T-cell (primary cell): ENCODE measurements at places on chromosomes 2 and 18.

- no peaks in the 10 kb centered on the region for H3K27me3 ChIP-seq
- H3K36me3 ChIP-seq: no peaks in the 10 kb centered on the region
- no peak overlapping the region for H3K4me3 ChIP-seq
- no peak overlapping the region for H3K27ac ChIP-seq
- no peak for DNase-seq
- no peaks in the 10 kb centered on the region for H3K4me1 ChIP-seq
Measured at GRCh38 chr2:59322005-59322404, 1080.9 kb upstream of the FANCL start.

- no peak for DNase-seq
- H3K36me3 ChIP-seq: peaks cover 20% of the 10 kb centered on the region
- H3K4me3 ChIP-seq: no peak overlapping the region
- no peak overlapping the region for H3K27ac ChIP-seq
Measured at GRCh38 chr18:70024829-70025228, 77.2 kb upstream of the CD226 start.

DNA sequence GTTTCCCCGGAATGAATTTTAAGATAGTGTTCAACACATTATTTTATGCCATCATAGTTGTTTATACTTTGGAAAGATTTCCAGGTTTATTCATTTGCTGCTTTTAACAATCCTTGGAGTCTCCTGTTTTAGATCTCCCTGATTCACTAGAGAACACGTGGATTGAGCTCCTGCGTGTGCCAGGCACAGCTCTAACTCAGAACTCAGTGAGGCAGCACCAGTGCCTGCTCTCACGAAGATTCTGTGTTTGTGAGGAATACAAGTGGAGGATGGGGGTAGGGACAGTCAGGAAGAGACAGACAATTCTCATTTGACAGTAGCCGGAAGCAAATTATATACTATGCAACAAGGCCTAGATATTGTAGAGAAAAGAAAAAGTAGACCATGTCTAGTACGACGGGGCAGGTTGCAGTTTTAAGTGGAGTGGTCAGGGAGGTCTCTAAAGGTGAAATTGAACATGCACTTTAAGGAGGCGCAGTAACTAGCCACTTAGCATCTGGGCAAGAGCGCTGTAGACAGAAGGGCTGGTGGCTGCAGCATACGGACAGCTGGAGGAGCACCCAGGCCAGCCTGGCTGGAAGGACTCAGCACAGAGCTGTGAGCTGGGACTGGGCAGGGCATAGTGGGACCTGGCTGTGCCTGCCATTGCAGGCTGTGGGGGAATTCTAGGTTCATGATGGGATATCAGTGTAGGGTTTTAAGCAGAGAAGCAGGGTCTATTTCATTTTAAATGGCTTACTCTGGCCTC lies 24.3 kb downstream of the RNF144A start:
- no peak overlapping the region for H3K4me3 ChIP-seq
- no peak for DNase-seq
- H3K27ac ChIP-seq: no peak overlapping the region
- H3K4me1 ChIP-seq: peaks cover 17% of the 10 kb centered on the region
- H3K27me3 ChIP-seq: no peaks in the 10 kb centered on the region

GRCh38 chr2:223877721-223878410 lies 40.5 kb upstream of the AP1S3 start:
- peaks cover 52% of the 10 kb centered on the region for H3K36me3 ChIP-seq
- no peak overlapping the region for H3K27ac ChIP-seq
- H3K27me3 ChIP-seq: no peaks in the 10 kb centered on the region
- H3K4me3 ChIP-seq: no peak overlapping the region
- no peak for DNase-seq

- no peaks in the 10 kb centered on the region for H3K27me3 ChIP-seq
- H3K4me1 ChIP-seq: peaks cover 13% of the 10 kb centered on the region
- H3K27ac ChIP-seq: no peak overlapping the region
- H3K36me3 ChIP-seq: no peaks in the 10 kb centered on the region
Measured at GRCh38 chr2:8581234-8581561, 100.7 kb upstream of the ID2 start.

GRCh38 chr2:191262436-191262835 lies 17.2 kb downstream of the MYO1B start:
- no peak for DNase-seq
- H3K4me1 ChIP-seq: no peaks in the 10 kb centered on the region
- H3K27me3 ChIP-seq: no peaks in the 10 kb centered on the region
- no peak overlapping the region for H3K4me3 ChIP-seq
- H3K36me3 ChIP-seq: no peaks in the 10 kb centered on the region
- H3K27ac ChIP-seq: no peak overlapping the region

DNA sequence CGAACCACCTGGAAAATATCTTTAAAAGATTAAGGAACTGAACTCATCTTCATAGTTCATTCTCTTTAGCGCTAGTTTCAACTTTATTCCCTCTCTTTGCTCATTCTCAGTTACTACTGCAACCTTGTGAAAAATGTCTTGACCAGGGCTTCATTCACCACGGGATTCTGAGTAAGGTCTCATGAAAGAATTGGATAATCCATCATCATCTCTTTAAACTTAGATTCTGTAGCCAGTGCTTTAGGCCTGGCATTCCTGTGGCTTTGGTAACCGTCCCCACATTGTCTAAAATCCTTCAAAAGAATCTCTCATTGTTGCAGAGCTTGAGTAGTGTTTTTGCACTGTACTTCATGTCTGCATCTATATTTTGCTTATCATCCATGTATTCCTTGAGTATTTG lies 229.5 kb downstream of the ETAA1 start:
- H3K4me1 ChIP-seq: no peaks in the 10 kb centered on the region
- no peak overlapping the region for H3K27ac ChIP-seq
- no peak for DNase-seq

GRCh38 chr18:44914028-44914427 lies 233.3 kb downstream of the SETBP1 start:
- H3K27ac ChIP-seq: no peak overlapping the region
- DNase-seq: no peak
- H3K4me3 ChIP-seq: no peak overlapping the region
- no peaks in the 10 kb centered on the region for H3K36me3 ChIP-seq
- H3K4me1 ChIP-seq: no peaks in the 10 kb centered on the region

GRCh38 chr18:27235218-27235870 lies 50.2 kb upstream of the CHST9 start:
- DNase-seq: no peak
- H3K4me3 ChIP-seq: no peak overlapping the region
- no peaks in the 10 kb centered on the region for H3K4me1 ChIP-seq
- no peaks in the 10 kb centered on the region for H3K36me3 ChIP-seq
- H3K27ac ChIP-seq: no peak overlapping the region

GRCh38 chr18:2970344-2970743 lies 42.6 kb downstream of the LPIN2 start:
- DNase-seq: no peak
- H3K4me3 ChIP-seq: no peak overlapping the region
- peak overlapping the region; percentile 94 for H3K27ac ChIP-seq
- H3K4me1 ChIP-seq: peaks cover 74% of the 10 kb centered on the region
- peaks cover 14% of the 10 kb centered on the region for H3K36me3 ChIP-seq
- no peaks in the 10 kb centered on the region for H3K27me3 ChIP-seq

GRCh38 chr2:57869758-57870344 lies 176.8 kb upstream of the VRK2 start:
- no peaks in the 10 kb centered on the region for H3K27me3 ChIP-seq
- no peak overlapping the region for H3K27ac ChIP-seq
- no peak for DNase-seq
- H3K4me3 ChIP-seq: no peak overlapping the region

GRCh38 chr2:226742347-226742746 lies 57.3 kb downstream of the IRS1 start:
- H3K36me3 ChIP-seq: no peaks in the 10 kb centered on the region
- no peak for DNase-seq
- no peaks in the 10 kb centered on the region for H3K27me3 ChIP-seq
- H3K27ac ChIP-seq: no peak overlapping the region
- no peak overlapping the region for H3K4me3 ChIP-seq
- peaks cover 2% of the 10 kb centered on the region for H3K4me1 ChIP-seq

DNA sequence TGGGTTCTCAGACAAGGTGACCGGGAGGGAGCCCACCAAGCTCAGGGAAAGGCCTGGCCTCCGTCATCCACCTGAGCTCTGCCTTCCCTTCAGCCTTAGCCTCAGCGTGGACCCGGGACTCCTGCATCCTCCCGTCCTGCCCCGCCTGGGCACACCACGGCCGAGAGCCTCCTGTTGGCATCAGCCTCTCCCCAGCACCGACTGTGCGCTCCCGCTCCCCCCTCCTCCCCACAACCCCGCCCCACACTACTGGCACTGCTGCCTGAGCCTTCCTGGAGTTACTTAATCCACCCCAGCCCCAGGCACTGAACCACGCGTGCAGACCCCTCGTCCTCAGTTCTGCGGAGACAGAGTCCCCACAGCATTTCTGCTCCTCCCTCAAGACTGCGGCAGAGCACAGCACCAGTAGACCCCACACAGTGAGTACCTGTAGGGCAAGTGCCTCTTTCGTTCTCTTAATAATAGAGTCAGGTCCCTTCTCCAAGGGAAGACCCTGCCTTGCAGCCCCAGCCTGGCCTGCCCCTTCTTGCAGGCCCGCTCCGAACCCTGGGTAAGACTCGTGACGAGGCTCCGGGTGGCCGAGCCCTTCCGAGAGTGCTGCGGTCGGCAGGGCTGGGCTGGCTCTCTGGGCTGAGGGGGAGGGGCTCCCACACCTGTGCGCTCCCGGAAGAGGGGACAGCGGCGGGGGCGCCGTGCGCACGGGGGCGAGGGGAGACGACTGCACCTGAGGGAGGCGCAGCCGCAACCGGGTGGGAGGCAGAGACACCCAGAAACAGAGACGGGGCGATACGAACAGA lies at the start of gene AMER3:
AMER3 (plus strand) TSS at position 285 of the 797 bp plus-strand sequence. CDS start 6,533 bp downstream, outside the sequence.
- H3K27me3 ChIP-seq: peaks cover 53% of the 10 kb centered on the region
- DNase-seq: no peak
- H3K4me3 ChIP-seq: no peak within 1 kb of the TSS
- H3K27ac ChIP-seq: no peak within 1 kb of the TSS
- H3K36me3 ChIP-seq: no peaks in the 10 kb centered on the region
- no peaks in the 10 kb centered on the region for H3K4me1 ChIP-seq

- H3K27ac ChIP-seq: no peak overlapping the region
- no peaks in the 10 kb centered on the region for H3K36me3 ChIP-seq
- no peaks in the 10 kb centered on the region for H3K27me3 ChIP-seq
- peak; percentile 3 for DNase-seq
- no peak overlapping the region for H3K4me3 ChIP-seq
- H3K4me1 ChIP-seq: peaks cover 3% of the 10 kb centered on the region
Measured at GRCh38 chr2:160940699-160941098, 219.5 kb upstream of the TANK start.

DNA sequence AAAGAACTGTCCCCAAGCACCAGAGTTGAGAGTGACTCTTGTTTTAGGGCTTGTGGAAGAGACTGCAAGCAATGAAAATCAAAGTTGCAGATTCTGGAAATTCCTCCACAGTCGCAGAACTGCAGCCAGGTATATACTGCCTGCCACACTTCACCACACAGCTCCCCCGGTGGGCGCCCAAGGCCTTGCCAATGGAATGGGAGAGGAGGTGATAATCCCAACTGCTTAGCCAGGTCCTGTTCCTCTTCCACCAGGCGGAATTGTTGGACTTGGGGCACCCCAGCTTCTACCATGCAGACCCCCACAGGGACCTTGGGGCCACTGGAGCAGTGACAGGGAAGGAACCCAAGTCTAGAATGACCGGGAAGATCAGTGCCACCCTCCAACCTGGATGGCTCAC lies 4.8 kb upstream of the PDIA6 start:
- no peak for DNase-seq
- peaks cover 15% of the 10 kb centered on the region for H3K27me3 ChIP-seq
- H3K4me3 ChIP-seq: no peak overlapping the region
- no peaks in the 10 kb centered on the region for H3K36me3 ChIP-seq
- H3K4me1 ChIP-seq: no peaks in the 10 kb centered on the region
- no peak overlapping the region for H3K27ac ChIP-seq

DNA sequence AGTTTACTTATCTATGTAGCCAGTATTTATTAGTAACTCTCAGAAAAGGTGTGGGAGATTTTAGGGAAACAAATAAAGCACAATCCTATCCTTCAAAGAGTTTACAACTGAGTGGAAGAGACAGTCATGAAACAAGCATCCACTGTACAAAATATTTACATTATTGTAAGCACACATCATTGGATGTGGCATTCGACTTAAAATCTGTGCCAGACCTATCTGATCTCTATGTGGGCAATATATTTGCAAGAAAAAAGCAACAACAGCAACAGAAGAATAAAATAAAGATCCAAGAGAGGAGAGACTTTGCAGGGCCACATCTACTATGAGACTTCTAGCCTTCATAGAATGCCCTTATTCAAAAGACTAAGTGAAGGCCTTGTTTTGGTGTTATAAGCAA lies 882.1 kb upstream of the PIK3C3 start:
- DNase-seq: no peak
- H3K36me3 ChIP-seq: no peaks in the 10 kb centered on the region
- no peaks in the 10 kb centered on the region for H3K4me1 ChIP-seq

GRCh38 chr2:157296958-157297357 lies 28.7 kb downstream of the ERMN start:
- H3K27me3 ChIP-seq: no peaks in the 10 kb centered on the region
- no peak overlapping the region for H3K27ac ChIP-seq
- DNase-seq: no peak
- no peak overlapping the region for H3K4me3 ChIP-seq
- no peaks in the 10 kb centered on the region for H3K4me1 ChIP-seq

- H3K36me3 ChIP-seq: no peaks in the 10 kb centered on the region
- H3K4me1 ChIP-seq: no peaks in the 10 kb centered on the region
- no peak overlapping the region for H3K27ac ChIP-seq
- H3K4me3 ChIP-seq: no peak overlapping the region
- H3K27me3 ChIP-seq: no peaks in the 10 kb centered on the region
Measured at GRCh38 chr2:4898706-4899105, 793.5 kb upstream of the SOX11 start.

- H3K4me3 ChIP-seq: no peak overlapping the region
- H3K4me1 ChIP-seq: no peaks in the 10 kb centered on the region
- no peak for DNase-seq
- H3K27ac ChIP-seq: no peak overlapping the region
- H3K27me3 ChIP-seq: no peaks in the 10 kb centered on the region
- no peaks in the 10 kb centered on the region for H3K36me3 ChIP-seq
Measured at GRCh38 chr2:100052650-100053049, 89.7 kb downstream of the AFF3 start.

- DNase-seq: no peak
- no peak overlapping the region for H3K27ac ChIP-seq
- H3K4me3 ChIP-seq: no peak overlapping the region
- H3K4me1 ChIP-seq: no peaks in the 10 kb centered on the region
Measured at GRCh38 chr2:191866675-191867506, 20.0 kb upstream of the CAVIN2 start.
